ENCODE measurements at places on chromosomes 13 and 19. TPM values are rescaled to one million over a fixed set of nuclear protein-coding genes. Genes with fewer than 3 reads are reported as not detected.
A peak's percentile ranks its signal among the peaks of the same experiment; 100 is the strongest.

GRCh38 chr13:107960301-107960700 lies 255.0 kb downstream of the LIG4 start:
- no peak for DNase-seq

Gene C5AR1
- total RNA-seq = 0.33 TPM

GRCh38 chr19:44927746-44928145 lies 13.3 kb downstream of the APOC1 start:
- peak; percentile 49 for DNase-seq

Gene FAM216B
- 0.26 TPM for total RNA-seq

Gene TARM1
- not detected for total RNA-seq

Gene ZBTB32
- not detected for total RNA-seq

Gene FCER2
- total RNA-seq = not detected

Gene CRTC1
- 2.1 TPM for total RNA-seq

DNA sequence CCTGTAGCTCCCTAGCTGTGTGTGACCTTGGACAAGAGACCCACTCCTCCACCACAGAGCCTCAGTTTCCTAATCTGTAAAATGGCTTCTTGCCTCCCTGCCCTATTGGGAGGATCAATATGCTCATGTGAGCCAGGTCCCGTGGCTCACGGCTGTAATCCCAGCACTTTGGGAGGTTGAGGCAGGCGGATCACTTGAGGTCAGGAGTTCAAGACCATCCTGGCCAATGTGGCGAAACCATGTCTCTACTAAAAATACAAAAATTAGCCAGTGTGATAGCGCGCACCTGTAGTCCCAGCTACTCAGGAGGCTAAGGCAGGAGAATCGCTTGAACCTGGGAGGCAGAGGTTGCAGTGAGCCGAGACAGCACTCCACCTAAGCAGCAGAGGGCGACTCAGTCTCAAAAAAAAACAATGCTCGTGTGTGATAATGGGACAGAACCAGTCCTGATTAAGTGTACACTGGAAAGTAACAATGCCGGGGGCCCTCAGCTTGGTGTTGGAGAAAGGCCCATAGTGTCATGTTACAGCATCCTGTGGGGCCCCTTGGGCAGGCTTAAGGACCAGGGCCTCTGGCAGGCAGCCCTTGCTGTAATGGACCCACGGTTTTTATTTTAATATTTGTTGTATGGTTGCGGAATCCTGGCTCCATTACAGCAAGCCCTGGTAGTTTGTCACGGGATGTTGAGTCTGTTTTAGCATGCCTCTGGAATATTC lies 6.8 kb downstream of the RPS11 start:
- DNase-seq = peak; percentile 91

GRCh38 chr13:58879114-58879513 lies 1247.6 kb downstream of the PCDH17 start:
- no peak for DNase-seq

Gene OLFM4
- total RNA-seq = not detected

Gene NOVA2
- not detected for total RNA-seq

Data from fibroblast of lung (primary cell).